Smooth muscle cell of the coronary artery (primary cell): ENCODE measurements at places on chromosomes 5 and 9. TPM values are rescaled to one million over a fixed set of nuclear protein-coding genes. Genes with fewer than 3 reads are reported as not detected.

The MOB3B gene
- total RNA-seq, result 0.15 TPM in 1 of 2 replicates, not detected in the other

The DRD1 gene
- total RNA-seq, result under 0.01 and 0.70 TPM in 2 replicates

The PPP2CA gene
- 53.1 and 82.1 TPM in 2 replicates for total RNA-seq

The SHISAL2B gene
- not detected in 2 replicates for total RNA-seq

The TXN gene
- total RNA-seq, result 271 and 415 TPM in 2 replicates

The CDKN2A gene
- 19.0 and 44.6 TPM in 2 replicates for total RNA-seq

The ANKRD31 gene
- total RNA-seq, result 0.08 and 0.12 TPM in 2 replicates

The MYO10 gene
- 43.9 and 73.8 TPM in 2 replicates for total RNA-seq

The CNTNAP3 gene
- total RNA-seq, result 0.12 and 5.6 TPM in 2 replicates

The ORM1 gene
- not detected in 2 replicates for total RNA-seq

The ADGRV1 gene
- 0.08 and 0.59 TPM in 2 replicates for total RNA-seq

The NXNL2 gene
- total RNA-seq, result 0.23 and 0.45 TPM in 2 replicates

The SLC6A19 gene
- total RNA-seq, result not detected in 2 replicates

The HCN1 gene
- 0.30 TPM in 1 of 2 replicates, not detected in the other for total RNA-seq
